CD4-positive, alpha-beta T cell treated with Interleukin-12 subunit alpha and Interleukin-12 subunit beta, for 1 hour (primary cell): ENCODE measurements at places on chromosomes 13 and 19.

- no peak for DNase-seq
Measured at GRCh38 chr19:46659151-46660007, 1.6 kb downstream of the DACT3 start.

GRCh38 chr19:51224163-51224641 is 678 bp upstream of the CD33 start:
- no peak for DNase-seq

GRCh38 chr13:111548805-111549204 is 228.4 kb downstream of the TEX29 start:
- DNase-seq: no peak

- DNase-seq: peak; percentile 35
Measured at GRCh38 chr19:5627395-5627904, 4.6 kb downstream of the SAFB start.

DNA sequence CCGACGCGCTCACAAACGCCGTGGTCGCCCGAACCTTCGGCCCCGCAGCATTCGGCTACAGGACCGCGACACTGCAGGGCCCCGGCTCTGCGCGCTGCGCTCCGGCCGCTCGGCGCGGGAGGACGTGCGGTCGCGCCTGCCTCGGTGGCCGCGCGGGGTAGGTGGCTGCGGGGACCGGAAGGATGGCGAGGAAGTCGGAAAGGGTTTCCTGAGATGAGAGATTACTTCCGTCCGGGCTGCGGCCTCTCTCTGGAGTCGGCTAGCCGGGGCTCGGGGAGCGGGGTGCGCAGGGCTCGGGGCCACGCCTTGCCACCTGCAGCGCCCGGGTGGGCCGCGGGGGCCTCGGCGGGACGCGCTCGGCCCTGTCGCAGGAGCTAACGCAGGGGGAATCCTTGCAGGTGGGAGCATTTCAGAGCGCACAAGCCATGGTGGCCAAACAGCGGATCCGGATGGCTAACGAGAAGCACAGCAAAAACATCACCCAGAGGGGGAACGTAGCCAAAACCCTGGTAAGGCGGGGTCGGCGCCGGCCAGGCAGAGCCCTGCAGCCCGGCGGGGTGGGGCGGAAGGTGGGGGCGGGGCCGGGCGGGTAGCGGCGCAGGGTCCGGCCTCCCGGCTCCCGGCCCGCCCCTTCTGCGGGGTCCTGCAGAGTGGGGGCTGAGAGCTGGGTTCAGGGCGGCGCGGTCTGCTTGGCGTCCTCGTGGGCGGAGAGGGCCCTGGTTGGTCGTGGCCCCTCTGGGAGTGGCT is at the start of gene SERP2:
Gene SERP2 (plus strand): TSS at position 224 of the 747 bp plus-strand sequence. CDS start 202 bp downstream, at position 426.
- no peak for DNase-seq

DNA sequence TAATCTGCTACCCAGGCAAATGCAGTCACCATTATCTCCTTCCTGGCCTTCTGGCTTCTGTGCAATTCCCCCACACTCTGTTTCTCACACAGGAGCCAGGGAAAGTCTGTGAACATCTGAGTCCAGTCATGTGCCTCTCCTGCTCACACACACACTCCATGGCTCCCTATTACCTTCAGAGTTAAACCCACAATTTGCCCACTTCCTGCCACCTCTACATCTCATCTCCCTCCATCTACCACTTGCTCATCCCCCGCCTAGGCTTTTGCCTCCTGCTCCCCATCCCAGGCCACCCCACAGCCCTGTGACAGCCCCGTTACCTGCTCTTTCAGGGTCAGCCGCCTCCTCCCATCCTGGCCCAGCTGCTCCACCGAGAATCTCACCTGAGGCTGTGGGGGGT is 13.5 kb downstream of the IL12RB1 start:
- no peak for DNase-seq

DNA sequence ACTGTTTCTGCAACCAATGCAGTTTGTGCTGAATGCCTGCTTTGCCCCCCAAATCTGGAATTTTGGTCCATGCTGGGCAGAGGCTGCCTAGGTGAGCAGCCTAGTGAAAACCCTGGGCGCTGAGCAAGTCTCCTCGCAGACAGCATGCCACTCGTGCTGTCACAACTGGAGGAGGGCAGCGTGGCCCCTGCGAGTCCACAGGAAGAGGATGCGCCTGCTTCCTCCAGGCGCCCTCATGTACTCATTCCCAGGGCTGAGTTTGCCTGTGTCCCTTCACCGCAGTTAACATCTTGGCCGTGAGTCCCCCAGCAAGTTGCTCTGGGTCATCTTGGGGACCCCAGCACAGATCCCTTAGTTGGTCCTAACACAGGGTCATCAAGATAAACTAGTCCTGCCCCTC is 26.2 kb upstream of the TMEM160 start:
- no peak for DNase-seq

- no peak for DNase-seq
Measured at GRCh38 chr13:113774177-113775107, 15.4 kb downstream of the TMEM255B start.

DNA sequence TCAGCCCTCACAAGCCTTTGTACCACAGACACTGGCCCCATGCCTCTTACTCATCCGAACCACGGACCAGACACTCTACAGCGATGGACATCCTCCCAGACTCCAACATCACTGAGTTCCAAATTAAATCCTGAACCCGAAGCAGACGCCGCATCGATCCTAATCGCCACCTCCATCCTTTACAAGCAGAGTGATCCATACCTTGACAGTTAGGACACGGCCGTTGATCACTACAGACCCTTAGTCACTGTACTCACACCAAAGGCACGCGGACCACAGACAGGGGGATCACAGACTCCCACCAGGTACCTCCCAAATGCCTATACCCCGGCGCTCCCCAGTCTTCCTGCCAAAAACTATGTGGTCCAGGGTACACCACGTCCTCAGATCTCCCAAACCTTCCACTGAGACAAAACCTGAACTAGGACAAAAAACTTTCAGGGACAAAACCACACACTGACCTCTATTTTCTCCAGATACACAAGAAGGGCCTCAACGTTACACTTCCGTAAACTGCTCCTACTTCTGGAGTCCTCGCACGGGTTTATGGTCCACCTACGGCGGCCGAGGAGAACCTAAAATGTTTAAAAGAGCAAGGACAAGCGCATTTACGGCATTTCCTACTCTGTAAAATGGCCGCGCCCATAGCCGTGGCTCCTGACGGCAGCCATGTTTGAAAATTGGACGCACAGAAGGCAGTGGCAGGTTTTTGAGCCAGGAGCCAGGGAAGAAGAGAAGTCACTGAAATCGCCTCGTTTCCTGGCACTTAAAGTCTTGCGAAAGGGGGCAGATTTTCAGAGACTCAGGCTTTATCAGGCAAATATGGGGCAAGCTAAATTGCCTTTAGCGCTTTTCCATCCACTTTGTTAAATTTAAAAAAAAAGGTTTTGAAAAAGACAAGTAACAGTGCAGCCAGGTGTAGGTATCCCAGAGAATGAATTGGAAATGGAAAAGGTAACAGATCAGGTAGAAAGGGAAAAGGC is at the start of gene ZNF350:
Gene ZNF350 (minus strand): TSS at position 532 of the 983 bp plus-strand sequence. CDS start 12,480 bp downstream, outside the sequence.
- peak; percentile 94 for DNase-seq

- DNase-seq: peak; percentile 71
Measured at GRCh38 chr19:6476155-6476895, 5.3 kb downstream of the DENND1C start.

- DNase-seq: no peak
Measured at GRCh38 chr13:88086577-88086976, 415.4 kb downstream of the SLITRK5 start.

GRCh38 chr19:32691952-32692726 is 518 bp downstream of the NUDT19 start:
- DNase-seq: peak; percentile 49

DNA sequence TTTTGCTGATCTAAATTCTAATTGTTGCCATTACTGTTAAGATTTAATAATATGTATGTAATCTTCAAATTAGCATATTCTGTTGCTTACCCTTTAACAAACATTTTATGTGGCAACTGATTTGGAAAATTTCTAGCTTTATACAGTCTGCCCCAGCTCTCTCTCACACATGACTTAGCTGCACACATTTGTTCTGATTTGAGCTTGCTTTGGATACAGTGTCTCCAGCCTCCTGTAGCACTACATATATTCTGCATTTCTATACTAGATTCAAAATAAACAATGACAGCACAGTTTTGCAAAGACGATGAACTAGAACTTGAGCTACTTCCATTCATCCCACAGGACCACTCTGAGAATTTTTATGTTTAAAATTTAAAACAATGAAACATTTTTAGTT is 254.7 kb downstream of the DNAJC15 start:
- DNase-seq: no peak

DNA sequence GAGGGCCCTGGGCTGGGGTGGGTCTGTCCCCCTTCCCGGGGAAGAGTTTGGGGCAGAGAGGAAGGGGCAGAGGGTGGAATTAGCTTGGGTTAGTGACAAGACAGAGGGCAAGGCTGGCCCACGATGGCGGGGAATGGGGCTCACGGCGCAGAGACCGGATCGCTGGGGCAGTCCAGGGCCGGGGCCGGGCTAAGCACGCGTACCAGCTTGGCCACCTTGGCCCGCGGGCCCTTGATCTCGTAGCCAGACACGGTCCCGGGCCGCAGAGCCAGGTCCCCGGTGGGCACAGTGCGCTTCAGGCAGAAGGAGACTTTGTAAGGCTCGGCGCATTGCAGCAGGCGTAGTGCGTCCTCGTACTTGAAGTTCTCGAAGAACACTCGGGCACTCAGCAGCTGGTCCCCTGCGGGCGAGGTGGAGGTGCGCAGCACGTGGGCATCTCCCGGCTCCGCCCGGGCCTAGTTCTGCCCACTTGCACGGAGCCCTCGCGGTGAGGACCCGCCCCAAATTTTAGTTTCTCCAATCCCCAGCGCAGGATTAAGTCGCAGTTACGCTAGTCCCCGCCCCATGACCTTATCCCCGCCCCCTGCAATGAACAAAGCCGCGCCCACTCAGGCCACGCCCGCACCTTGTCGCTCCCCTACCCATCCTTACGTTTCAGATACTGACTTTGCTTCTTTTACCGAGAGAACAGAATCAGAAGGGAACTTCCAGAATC is 8.6 kb upstream of the HIPK4 start:
- peak; percentile 80 for DNase-seq

GRCh38 chr13:98141509-98142379 is 1.1 kb upstream of the FARP1 start:
- DNase-seq: no peak

- no peak for DNase-seq
Measured at GRCh38 chr19:54063350-54064116, at the start of gene VSTM1. Gene VSTM1, minus strand, starts transcription at chr19:54063897. Its CDS starts 120 bp downstream, at chr19:54063777.

DNA sequence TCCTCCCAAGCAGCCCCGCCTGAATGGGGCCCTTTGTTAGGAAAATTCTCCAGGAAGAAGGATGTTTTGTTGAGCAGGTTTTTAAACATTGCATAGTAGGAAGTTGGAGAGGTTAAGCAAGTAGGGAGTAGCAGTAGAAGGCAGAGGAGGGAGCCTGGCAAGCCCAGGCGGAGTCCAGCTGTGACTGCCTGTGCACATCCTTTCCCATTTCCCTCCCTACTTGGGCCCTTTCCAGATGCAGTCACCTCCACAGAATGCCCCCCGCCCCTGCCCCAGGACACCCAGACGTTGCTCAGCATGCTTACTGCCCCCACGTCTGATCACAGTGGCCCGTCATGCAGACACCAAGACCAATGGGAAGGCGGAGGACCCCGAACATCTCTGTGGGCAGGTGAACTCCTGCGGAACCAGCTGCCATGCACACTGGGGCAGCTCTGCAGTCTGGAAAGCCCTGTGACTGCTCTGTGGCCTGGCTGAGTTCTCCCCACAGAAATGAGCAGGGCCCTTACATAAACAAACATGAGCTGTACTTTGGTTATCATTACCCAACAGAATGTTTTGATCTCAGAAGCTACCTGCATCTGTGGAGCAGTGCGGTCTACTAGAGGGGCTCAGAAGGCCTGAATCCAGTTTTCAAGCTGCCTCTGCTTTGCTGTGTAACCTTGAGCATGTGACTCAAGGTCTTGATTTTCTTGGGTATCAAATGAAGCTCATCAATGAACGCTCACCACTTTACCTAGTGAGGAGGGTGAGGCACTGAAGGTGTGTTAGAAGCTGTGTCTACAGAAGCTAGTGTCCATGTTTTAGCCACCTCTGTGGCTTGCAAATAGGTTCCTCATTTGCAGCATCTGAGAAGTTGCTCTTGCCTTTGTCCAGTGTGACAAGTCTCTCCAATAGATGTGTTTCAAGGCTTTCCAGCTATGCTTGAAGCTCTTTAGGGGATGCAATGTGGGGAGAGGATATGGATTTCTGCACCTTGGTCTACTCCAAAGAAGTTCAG is 84.2 kb downstream of the TNFRSF19 start:
- DNase-seq: no peak

DNA sequence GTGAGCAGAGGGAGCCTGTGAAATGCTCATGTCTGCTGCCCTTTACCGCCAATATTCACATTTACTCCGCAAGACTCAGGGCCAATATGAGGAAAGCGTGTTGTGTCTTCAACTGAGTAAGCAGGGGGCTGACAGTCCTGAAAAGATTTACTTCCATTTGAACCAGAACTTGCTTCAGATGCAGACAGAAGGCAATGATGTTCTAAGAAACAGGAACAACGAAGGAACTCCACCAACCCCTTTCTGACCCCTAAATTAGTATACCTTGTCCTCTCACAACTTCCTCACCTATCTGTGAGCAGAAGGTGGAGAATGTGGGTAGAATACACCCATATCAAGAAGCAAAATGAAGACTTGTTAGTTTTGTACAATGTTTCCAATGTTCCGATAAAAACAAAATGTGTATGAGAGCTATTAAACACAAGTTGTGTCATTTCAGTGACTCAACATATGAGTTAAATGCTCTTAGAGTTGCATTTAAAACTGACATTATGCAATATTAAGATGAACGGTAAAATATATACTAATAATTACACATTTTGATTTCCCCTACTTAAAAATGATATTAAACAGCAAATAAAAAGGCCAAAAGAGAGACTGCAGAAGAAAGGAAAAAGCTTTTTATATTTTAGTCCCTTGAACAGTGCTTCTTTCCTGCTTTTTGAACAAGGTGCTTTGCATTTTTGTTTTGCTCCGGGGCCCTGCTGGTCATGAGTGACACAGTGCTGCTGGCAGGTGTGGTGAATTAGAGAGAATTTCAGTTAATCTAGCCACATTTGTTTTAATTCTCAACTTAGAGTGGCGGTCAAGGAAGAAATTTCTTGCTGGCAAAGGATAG is 16.0 kb downstream of the TMEM272 start:
- DNase-seq: no peak

- DNase-seq: no peak
Measured at GRCh38 chr13:38667526-38668109, 19.3 kb upstream of the FREM2 start.

GRCh38 chr13:75812751-75813181 is 176.6 kb downstream of the LMO7 start:
- DNase-seq: no peak

DNA sequence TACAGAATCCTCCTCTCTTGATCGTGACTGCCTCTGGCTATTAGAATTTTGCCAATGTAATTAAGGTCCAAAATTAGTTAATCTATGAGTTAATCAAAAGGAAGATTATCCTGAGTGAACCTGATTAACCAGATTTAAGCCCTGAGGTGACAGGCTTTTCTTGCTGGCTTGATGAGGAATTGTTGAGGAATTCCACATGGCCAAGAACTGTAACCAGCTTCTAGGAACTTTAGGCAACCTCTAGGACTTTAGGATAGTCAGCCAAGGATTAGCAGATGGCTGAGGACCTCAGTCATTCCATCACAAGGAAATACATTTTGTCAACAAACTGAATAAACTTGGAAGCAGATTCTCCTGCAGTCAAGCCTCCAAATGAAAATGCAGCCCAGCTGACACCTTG is 84.8 kb downstream of the STOML3 start:
- no peak for DNase-seq

- DNase-seq: peak; percentile 30
Measured at GRCh38 chr19:18596752-18597157, 8.2 kb downstream of the REX1BD start.

- DNase-seq: no peak
Measured at GRCh38 chr13:111402441-111402840, 82.0 kb downstream of the TEX29 start.

- DNase-seq: no peak
Measured at GRCh38 chr19:30640252-30640965, 268.2 kb downstream of the ZNF536 start.

- no peak for DNase-seq
Measured at GRCh38 chr19:6648141-6648715, 21.7 kb downstream of the TNFSF14 start.
